ENCODE measurements at places on chromosomes 2 and 18.
A peak's percentile ranks its signal among the peaks of the same experiment; 100 is the strongest.

DNA sequence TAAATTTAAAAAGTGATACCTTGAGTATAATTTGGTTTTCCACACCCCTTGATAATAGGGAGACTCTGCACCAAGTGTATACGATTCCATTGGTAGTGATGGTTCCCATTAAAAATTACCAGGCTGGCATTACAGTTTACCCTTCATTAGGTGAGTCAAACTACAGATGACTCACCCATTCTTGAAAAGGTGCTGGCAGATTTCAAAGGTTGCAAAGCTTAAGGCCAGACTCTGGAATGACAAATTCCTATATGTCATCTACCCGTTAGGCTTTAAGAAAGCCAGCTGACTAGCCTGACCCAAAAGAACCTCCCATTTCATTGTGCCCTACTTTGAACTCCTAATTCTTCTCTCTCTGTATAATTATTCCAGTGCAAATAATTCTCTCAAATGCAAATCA is 124.4 kb downstream of the LRRTM4 start:
- DNase-seq, result no peak

GRCh38 chr2:26561376-26561775 is 79.8 kb downstream of the CIB4 start:
- no peak for DNase-seq

GRCh38 chr2:231709981-231710798 is 1.9 kb downstream of the PTMA start:
- peak; percentile 76 for DNase-seq

GRCh38 chr2:44771522-44771921 is 170.0 kb upstream of the SIX3 start:
- DNase-seq, result no peak

DNA sequence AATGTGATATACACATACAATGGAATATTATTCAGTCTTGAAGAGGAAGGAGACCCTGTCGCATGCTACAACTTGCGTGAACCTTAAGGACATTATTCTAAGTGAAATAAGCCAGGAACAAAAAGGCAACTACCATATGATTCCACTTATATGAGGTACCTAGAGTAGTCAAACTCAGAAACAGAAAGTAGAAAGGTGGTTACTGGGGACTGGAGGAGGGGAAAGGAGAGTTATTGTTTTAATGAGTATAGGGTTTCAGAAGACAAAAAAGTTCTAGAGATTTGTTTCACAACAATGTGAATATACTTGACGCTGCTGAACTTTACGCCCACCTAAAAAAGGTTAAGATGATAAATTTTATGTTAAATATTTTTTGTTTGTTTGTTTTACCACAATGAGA is 47.0 kb downstream of the CXCR4 start:
- DNase-seq, result no peak

DNA sequence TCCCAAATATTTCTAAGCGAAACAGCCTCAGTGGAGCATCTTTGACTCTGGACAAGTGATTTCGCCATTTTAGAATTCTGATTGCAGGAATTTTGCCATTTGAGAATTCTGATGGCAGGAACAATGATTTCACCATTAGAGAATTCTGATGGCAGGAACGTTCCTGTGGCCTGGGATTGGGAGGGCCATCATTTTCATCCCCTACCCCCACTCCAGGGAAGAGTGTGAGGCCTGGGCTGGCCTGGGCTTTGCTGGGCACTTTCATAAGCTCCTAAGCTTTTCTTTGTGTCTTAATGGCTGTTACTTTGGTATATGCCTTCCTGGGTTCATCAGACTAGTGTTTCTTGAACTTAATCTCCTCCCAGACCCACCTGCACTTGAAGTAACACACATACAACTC is 129.3 kb upstream of the EPAS1 start:
- no peak for DNase-seq

Data from NCI-H1436 (cell line).